ENCODE measurements at places on chromosomes 16 and 17. TPM values are rescaled to one million over a fixed set of nuclear protein-coding genes. Genes with fewer than 3 reads are reported as not detected.

Gene RAB37
- 0.44 TPM for total RNA-seq

DNA sequence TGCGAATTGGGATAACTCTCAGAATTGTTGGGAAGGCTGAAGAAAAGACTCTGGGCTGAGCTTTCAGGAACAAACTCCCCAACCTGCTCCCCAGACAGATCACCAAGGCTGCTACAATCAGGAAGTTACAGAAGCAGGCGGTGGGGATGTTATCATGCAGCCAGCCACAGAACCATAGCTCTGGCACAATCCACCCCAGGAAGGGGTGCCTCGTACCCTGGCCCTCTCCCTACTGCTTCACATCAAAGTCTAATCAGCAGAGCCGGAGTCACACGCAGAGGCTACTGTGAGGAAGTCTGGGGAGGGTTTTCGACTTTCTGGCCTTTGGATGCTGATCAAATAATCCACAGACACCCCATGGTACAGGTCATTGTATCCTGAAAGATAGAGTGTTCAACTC lies 86.8 kb downstream of the NTN1 start:
- no peak for DNase-seq

Gene ALOX15
- total RNA-seq: not detected

Gene PHF12
- 13.0 TPM for total RNA-seq

DNA sequence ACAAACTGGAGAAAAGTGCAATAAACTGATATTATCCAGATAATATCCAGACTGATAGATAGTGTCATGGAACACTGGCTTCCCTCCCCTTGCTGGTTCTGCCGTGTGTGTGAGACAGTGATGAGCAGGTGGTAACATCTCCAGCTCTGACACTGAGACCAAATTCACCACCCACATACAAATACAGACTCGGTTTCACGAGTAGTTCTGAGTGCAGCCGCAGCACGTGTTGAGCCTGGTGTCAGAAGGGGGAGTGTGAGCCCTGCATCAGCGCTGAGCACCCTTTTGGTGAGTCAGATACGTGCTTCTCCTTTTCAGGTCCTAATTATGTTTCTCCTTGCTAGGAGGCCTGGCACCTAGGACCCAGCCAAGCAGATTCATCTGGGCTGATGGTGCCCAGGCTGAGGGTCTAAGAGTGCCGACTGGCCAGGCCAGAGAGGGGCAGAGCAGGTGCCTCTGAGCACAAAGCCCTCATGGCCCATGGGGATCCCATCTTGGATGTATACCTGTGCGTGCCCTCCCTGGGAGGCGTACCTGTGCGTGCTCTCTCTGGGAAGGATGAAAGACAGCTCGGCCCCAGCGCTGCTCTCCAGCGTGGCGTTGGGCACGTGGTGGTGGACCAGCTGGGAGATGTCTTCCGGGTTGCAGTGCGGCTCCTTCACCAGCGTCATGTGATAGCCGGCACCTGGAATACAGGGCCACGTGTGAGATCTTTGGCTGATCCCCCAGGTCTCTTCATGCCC lies 27.3 kb upstream of the RNPS1 start:
- no peak for DNase-seq

GRCh38 chr17:39769974-39770587 lies 32.3 kb downstream of the GRB7 start:
- no peak for DNase-seq

DNA sequence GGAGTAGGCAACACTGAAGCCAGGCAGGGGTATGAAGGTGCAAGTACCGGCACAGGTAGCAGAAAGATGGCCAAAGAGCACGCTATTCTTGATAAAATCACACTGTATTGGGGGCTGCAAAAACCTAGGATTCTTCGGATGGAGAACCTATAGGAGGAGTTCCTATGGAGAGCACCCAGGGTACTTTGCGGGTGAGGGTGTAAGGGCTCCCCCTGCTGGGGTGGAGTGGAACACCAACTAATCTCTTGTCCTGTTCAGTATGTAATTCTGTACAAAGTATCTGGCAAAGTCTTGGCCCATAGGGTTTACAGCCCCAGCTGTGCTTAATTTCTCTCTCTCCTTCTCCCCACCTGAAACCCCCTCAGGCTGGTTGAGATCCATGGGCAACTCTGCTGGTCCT lies 393.1 kb upstream of the ASIC2 start:
- no peak for DNase-seq

DNA sequence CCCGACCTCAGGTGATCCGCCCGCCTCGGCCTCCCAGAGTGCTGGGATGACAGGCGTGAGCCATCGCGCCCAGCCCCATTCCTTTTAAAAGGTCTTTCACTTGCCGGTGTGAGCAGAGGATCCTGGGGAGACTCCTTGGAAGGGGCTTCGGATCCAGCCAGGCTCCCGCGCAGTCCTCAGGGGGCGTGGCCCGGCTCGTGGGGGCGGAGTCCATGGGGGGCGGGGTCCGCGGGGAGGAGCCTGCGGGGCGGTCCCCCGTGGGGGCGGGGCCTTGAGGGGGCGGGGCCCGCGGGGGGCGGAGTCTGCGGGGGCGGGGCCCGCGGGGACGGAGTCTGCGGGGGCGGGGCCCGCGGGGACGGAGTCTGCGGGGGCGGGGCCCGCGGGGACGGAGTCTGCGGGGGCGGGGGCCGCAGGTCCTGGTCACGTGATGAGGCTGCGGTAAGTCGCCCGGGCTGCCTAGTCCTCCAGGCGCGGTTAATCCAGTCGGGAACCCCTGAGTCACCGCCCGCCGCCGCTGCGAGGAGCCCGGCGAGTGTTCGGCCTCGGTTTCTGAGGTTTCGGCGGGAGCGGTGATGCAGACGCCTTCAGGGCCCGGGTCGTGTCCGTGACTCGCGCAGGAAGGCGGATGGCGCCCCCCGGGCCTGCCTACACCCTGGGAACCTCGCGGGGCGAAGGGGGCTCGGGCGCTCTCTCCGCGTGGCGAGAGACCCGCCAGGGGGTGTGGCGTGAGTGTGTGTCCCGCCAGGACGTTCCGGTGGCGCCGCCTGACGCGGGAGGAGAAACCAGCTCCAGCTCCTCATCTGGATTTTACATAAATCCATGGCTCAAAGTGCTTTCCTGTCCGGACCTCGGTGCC lies 23.6 kb upstream of the ABR start:
- DNase-seq: no peak

Gene FNDC8
- not detected for total RNA-seq

Gene BCKDK
- 39.8 TPM for total RNA-seq

Gene C1QTNF8
- not detected for total RNA-seq

Gene ALOX15B
- 104 TPM for total RNA-seq

- DNase-seq: no peak
These were observed 199.1 kb downstream of the XYLT1 start for GRCh38 chr16:17271687-17272086.

Gene ARSG
- 8.9 TPM for total RNA-seq

- no peak for DNase-seq
These were observed 297.5 kb upstream of the XYLT1 start for GRCh38 chr16:17768257-17768656.

Gene RHBDF1
- total RNA-seq: 27.4 TPM

DNA sequence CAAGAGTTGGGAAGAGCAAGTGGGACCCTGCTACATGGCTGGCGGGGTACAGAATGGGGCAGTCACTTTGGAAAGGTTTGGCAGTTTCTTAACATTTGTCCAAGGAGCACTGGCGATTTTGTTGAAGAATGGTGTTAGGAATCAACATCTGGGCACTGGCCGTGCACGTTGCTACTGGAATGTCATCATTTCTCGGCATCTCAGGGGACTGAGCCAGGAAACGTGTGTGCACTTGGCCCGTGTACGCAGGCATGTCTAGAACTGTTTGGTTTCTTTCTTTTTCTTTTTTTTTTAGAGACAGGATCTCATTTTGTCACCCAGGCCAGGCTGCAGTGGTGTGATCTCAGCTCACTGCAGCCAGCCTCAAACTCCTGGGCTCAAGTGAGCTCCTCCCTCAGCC lies 17.3 kb upstream of the FOXK2 start:
- DNase-seq: no peak

Gene SLC38A8
- total RNA-seq: not detected

Gene NACA2
- total RNA-seq: not detected

DNA sequence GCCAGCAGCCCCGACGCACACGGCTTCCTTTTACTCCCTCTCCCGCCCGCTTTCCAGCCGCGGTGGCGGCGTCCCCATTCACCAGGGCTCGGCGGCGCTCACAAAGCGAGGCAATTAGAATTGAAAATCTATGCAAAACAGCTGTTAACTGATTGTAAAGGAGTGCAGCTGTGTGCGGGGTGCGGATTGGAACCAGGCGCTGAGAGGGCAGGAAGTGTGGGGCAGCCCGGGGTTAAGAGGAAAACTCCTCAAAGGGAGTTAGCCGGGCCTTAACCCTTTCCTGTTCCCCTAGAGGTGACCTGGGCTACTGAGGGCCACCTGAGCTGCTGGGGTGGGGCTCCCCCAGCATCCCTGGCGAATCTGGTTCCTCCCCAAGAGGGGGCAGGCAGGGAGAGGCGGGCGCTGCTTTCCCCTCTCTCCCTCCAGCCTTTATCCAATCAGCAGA lies 5.8 kb upstream of the GSE1 start:
- no peak for DNase-seq

Gene ABR
- total RNA-seq: 77.3 TPM

- no peak for DNase-seq
These were observed 6.5 kb upstream of the LASP1NB start for GRCh38 chr17:38918916-38919315.

GRCh38 chr16:66894948-66895688 lies 14.8 kb downstream of the PDP2 start:
- peak; percentile 6 for DNase-seq

DNA sequence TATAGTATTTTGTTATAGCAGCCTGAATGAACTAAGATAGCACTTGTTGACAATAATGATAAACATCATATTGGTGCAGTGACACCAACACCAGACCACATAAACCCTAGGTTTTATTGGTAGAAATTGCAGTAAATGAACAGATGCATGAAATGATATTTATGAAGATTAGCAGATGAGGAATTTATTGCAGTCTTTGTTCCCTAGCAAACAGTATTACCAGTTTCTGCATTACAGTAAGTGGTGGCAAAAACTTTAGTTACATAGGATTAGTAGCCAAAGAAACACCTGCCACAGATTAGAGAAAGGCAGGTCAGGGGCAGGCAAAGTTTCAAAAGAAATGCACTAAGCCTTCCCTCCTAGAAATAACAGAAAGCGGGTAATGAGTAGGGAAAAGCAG lies 17.7 kb upstream of the TANC2 start:
- DNase-seq: no peak

DNA sequence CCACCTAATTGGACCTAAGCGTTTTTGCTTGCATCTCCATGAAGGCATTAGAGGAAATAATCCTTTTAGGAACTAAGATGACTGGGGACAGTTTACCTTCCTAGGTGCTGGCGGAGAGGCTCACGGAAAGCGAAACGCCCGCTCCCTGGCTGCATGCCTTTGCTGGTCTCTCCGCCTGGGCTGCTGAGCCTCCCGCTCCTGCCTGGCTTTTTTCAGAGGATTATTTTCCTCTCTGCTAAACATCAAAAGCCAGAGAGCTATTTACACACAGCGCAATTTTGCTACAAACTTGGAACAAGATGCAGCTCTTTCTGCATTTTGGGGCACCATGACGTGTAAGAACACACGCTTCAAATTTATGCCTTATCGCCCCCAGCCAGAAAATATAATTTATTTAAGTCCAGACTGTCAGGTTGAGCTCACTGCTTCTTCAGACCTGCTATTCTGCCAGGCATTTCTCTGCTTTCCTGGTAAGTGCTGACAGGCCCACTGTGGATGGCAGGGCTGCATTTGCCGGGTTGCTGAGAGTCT lies 124.4 kb downstream of the SPACA3 start:
- no peak for DNase-seq

Gene CACNG3
- total RNA-seq: not detected

DNA sequence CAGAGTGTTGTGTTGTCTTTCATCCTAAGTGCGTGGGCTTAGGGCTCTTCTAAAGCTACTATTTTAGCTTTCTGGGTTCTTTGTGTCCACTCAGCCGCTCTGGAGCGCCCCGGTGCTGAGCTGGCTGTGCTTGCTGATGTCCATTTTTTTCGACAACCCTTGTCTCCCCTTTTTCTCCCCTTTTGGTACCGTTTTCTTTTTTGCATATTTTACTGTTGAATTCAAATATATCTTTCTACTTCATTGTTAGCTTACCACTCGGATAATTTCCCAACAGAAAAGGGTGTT lies 1.2 kb downstream of the SRRM2 start:
- no peak for DNase-seq

GRCh38 chr16:70151391-70151790 lies 22.2 kb upstream of the CLEC18C start:
- no peak for DNase-seq

GRCh38 chr16:4660454-4661007 lies 32.8 kb upstream of the NUDT16L1 start:
- DNase-seq: no peak

Gene SERPINF2
- 0.72 TPM for total RNA-seq

Gene PDILT
- not detected for total RNA-seq

DNA sequence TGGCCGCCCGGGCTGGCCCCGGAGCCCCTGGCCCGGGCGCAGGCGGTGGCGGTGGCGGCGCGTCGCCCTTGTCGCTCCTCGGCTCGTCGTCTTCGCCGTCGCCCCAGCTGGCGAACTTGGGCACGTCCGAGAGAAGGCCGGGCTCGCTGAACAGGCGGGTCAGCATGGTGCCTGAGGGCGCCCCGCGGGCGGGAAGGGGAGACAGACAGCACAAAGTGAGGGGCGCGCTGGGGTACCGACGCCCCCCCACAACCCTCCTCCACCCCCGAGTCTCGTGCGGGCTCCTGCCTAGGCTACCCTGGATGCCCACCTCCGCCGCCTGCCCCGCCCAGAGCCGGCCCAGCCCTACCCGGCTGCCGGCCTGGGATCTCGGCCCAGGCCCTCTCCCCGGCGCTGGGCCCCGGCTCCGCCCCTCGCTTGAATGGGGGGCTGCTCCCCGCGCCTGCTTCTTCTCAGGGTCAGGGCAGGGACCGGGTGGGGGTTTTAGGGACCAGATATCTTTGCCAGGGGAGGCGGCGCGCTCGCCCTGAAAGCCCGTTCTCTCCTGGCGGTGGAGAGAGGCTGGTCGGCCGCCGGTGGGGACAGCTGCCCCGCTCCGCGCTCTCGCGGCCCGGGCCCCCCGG lies 1.2 kb downstream of the NEUROD2 start:
- no peak for DNase-seq

- DNase-seq: no peak
These were observed 13.2 kb downstream of the ITGB3 start for GRCh38 chr17:47266782-47267181.

DNA sequence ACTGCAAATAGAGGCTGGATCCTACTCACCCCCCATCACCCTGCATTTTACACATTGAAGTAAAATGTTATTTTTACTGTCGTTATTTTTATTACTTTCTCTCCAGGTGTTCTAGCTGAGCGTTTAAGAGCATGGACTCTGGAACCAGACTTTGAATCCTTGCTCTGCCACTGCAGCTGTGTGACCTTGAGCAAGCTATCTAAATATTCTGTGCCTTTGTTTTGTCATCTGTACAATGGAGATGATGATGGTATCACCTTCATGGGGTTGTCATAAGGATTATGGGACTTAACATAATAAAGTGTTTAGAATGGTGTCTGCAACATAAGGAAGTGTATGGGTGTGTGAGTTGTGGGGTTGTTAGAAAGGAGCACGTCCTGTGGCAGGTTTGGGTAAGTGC lies 17.8 kb downstream of the MSI2 start:
- no peak for DNase-seq

Gene MRC2
- 64.7 TPM for total RNA-seq

DNA sequence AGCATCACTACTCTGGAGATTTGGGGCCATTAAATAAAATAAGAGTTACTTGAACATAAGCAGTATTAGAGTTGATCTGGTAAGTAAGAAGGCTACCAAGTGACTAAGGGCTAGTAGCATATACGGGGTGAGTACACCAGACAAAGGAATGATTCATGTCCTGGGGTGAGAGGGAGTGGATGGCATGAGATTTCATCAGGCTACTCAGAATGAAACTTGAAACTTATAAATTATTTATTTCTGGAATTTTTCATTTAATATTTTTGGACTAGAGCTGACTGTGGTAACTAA lies 2.3 kb downstream of the SLFN5 start:
- DNase-seq: no peak
